ENCODE measurements at places on chromosomes 4 and X.
A peak's percentile ranks its signal among the peaks of the same experiment; 100 is the strongest.

GRCh38 chr4:96317891-96318290, 478.0 kb downstream of the PDHA2 start:
- DNase-seq = no peak

DNA sequence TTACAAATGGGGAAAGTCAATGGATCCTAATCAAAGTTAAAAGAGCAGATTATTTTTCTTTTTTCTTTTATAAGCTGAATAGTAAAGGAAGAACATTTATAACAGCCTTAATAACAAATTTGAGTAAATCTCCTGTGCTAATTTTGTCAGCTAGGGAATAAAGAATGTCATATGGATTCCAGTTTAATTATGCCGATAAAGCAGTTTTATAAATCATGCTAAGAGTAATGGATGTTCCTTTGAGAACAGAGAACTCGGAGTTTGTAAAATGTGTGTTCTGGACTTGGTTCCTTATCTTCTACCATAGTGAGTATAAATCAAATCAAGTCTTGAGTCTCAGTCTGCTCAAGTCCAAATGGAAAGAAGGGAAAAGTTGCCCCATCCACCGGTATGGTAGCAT, 180.3 kb upstream of the FTHL17 start:
- DNase-seq = no peak

- DNase-seq = no peak
These were observed 37.0 kb downstream of the FNIP2 start for GRCh38 chr4:158805635-158806471.

DNA sequence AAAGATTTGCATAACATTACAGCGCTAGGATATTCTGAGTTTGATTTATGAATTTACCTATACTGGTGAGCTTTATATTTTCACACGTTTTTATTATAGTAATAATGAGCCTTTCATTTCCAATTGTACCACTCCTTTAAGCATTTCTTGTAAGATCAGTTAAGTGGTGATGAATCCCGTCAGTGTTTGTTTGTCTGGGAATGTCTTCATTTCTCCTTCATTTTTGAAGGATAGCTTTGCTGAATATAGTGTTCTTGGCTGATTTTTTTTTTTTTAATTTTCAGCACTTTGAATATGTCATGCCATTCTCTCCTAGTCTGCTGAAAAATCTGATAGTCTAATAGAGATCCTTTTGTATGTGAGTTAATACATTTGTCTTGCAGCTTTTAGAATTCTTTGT, 70.1 kb downstream of the IL15 start:
- no peak for DNase-seq

DNA sequence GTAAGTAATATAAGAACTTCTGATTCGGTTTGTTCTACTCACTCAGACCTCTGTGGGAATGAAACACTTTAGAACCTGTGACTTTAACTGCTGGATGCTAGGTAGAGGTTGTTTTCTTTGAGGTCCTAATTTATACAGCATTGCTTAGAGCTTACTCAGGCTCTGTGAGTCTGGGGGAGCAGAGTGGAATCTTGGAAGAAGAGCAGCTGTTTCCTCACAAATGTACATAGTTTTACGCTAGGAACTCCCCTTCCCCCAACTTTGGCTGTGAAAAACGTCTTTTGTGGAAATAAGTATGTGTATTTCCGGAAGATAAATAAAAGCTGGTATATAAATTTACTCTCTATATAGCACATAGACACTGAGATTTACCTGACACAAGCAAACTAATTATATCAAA, 141.4 kb downstream of the NAA11 start:
- DNase-seq = no peak

- DNase-seq = peak; percentile 7
These were observed 42.0 kb downstream of the PSAPL1 start for GRCh38 chr4:7392438-7393421.

GRCh38 chr4:8328866-8329559, 59.5 kb downstream of the HTRA3 start:
- DNase-seq = no peak

- no peak for DNase-seq
These were observed 20.7 kb downstream of the FHDC1 start for GRCh38 chr4:152956650-152957436.

- DNase-seq = peak; percentile 69
These were observed 25.1 kb downstream of the XIAP start for GRCh38 chrX:123884809-123885408.

DNA sequence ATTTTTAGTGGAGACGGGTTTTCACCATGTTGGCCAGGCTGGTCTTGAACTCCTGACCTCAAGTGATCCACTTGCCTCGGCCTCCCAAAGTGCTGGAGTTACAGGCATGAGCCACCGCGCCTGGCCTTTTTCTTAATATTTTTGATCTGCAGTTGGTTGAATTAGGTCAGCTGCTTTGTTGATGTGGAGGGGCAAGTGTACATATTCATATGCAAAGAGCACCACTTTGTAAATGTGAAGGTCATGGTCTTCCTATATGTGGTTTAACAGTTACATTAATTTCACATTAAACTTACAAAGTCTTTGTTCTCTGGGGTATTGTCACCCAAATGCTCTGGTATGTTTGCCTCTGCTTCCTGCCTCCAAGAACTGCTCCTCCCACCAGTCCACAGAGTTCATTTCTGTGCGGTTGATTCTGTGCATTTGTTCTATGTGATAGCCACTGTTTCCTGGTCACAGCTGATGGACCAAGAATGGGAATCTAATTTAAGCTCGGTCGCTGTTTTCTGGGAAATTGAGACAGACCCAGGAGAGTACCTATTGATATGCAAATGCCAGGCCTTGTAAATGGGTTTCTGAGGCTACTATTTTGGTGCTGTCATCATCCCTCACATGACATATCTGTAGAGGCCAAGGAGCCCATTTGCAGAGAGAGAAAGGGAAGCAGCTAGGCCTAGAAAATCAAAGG, 26.9 kb upstream of the HPSE start:
- no peak for DNase-seq

GRCh38 chr4:138090918-138091676, 151.1 kb downstream of the SLC7A11 start:
- no peak for DNase-seq

DNA sequence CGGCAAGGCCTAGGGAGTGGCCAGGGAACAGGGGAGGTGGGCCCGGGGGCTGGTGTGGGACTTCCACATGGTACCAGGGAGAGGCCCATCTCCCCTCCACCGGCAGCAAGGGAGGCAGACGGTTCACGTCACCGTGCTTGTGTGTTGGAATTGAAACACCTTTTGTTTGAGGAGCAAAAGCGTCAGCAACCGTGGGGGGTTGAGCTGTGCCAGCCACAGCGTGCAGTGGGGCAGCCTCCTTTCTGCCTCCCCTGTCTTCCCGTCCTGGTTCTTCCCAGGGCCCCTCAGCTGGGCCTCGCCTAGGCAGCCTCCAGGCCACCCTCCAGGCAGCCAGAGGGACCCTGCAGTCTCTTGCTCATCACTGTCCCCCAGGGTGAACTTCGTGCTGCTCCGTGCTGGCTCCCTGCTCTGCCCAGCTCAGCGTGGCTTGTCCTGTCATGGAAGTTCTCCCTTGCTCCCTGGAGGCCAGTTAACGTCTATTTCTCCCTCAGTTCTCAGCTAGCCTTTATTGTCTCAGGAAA, 32.1 kb upstream of the HGFAC start:
- no peak for DNase-seq

- DNase-seq = no peak
These were observed 639.7 kb upstream of the AGA start for GRCh38 chr4:178081896-178082295.

DNA sequence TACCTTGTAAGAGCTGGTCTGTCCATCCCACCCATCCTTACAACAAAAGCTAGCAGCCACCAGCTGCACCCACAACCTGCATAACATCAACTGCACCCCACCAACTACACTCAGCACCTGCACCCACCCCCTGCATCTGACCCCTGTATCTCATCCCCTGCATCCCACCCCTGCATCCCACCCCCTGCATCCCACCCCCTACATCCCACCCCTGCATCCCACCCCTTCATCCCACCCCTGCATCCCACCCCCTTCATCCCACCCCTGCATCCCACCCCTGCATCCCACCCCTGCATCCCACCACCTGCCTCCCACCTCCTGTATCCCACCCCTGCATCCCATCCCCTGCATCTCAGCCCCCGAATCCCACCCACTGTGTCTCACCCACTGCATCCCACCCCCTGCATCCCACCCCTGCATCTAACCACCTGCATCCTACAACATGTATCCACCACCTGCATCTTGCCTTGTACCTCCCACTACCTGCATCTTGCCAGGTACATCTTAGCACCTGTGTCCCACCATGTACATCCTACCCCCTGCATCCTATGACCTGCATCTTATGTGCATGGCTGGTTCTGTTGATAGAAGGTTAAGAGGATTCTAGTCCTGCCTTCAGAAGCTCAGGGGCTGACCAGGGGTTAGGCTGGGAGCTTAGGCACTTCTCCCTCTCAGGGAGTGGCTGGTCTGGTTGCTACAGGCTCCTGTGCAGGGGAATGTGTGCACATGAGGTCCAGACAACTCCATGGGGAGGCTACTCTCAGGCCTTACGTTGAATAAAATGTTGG, 9.4 kb downstream of the TMEM271 start:
- no peak for DNase-seq

DNA sequence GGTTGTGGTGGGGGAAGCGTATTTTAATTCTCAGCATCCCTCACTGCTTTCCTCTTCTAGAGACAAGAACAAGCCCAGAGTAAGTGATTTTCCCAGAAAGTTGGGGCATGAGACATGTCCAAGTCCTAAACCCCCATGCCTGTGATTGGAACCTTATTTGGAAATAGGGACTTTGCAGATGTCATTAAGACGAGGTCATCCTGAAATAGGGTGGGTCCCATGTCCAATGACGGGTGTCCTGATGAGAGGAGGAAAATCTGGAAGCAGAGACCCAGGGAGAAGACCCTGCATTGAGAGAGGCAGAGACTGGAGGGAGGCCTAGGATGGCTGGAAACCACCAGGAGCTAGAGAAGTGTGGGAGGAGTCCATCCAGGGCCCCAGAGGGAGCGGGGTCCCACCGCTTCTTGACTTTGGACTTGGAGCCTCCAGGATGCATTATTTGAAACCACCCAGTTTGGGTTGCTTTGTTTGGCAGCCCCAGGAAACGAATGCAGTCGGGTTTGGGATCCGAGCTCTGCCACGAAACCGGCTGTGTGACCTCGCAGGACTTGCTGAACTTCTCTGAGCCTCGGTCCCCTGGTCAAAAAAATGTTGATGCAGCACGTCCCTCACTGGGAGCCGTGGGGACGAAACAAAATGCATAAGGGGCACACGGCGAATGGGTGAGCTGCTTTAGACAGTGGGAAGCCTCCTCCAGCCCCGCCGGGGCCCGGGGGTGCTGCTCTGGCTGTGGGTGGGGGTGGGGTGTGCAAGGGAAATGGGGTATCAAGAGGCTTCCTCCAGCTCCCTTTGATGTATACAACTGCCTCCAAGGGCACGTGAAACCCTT, 113.9 kb downstream of the CPZ start:
- DNase-seq = no peak

- no peak for DNase-seq
These were observed 41.8 kb downstream of the SMS start for GRCh38 chrX:21982311-21982710.

DNA sequence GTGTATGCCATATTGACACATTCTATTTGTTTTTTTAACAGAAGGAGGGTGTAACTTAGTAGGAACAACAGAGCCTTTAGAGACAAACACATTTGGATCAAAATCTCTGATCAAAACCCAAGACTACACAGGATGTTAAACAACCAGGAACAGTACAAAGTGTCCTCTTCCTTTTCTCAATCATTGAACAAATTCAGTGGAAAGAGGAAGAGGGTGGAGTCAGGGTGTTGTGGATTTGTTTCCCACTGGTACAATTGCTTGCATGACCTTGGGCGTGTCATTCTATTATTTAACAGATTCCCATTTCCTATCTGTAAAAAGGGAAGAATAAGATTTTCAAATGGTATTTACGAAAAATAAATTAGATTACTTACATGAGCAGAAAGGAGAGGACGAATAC, 1162.8 kb upstream of the PRKX start:
- no peak for DNase-seq

- peak; percentile 22 for DNase-seq
These were observed 83.4 kb upstream of the MID1IP1 start for GRCh38 chrX:38717871-38718270.

DNA sequence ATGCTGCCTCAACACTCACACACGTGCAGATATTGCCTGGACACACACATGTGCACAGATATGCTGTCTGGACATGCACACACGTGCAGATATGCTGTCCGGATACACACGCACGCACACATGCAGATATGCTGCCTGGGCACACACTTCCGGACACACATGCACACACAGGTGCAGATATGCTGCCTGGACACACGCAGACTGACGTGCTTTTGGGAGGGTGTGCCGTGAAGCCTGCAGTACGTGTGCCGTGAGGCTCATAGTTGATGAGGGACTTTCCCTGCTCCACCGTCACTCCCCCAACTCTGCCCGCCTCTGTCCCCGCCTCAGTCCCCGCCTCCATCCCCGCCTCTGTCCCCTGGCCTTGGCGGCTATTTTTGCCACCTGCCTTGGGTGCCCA, 14.7 kb downstream of the FGFRL1 start:
- DNase-seq = peak; percentile 20

GRCh38 chr4:86775061-86775460, 74.1 kb downstream of the SLC10A6 start:
- no peak for DNase-seq

DNA sequence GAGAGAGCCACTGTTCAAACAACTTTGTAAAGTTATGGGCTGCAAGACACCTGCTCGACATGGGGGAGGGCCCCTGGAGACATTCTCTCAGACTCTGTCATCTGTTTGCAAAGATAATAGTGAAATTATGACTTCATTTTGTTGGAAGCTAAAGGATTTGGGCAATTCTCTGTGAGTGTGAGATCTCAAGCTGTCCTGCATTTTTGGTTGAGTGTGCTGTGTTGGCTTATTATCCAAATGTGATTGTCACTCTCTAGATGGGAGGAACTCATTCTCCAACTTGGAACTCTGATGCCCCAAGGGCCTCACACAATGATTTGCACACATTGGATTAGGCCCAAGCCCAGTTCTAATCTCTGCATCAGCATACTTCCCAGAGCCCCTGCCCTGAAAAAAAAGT, 63.7 kb downstream of the STK32B start:
- DNase-seq = no peak

GRCh38 chr4:17197070-17197469, 298.6 kb upstream of the LDB2 start:
- DNase-seq = no peak

GRCh38 chr4:140168474-140168873, 14.5 kb upstream of the MAML3 start:
- DNase-seq = peak; percentile 44

- DNase-seq = peak; percentile 0
These were observed 215.3 kb upstream of the FAM9B start for GRCh38 chrX:9249051-9249846.

DNA sequence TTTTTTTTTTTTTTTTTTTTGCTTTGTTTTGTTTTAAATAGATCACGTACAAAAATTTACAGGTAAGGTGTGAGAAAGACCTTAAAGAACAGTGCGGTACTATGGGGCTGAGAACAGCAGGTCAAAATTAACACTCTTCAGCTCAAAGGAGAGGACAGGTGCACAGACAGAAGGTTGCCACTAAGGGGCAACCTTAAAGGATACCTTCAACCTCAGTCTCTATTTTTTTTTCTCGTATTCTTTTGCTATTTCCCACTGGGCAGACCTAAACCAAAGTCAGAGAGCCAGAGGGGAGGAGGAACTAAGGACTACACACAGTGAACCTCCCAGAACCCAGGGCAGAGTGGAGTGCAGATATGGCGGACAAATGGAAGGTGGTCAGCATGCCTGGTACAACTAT, 1984.3 kb upstream of the IGFBP7 start:
- no peak for DNase-seq

GRCh38 chr4:181365671-181366070, 877.5 kb upstream of the TENM3 start:
- no peak for DNase-seq

Data from fibroblast of pulmonary artery (primary cell).